Kidney (tissue), 22 donors: ENCODE measurements at places on chromosomes 2 and 18.
A peak's percentile ranks its signal among the peaks of the same experiment; 100 is the strongest.

GRCh38 chr2:208501206-208501605 is 94.6 kb downstream of the PTH2R start:
- no peak for DNase-seq

GRCh38 chr2:208466151-208466919 is 59.7 kb downstream of the PTH2R start:
- peak; percentile 41 for DNase-seq

DNA sequence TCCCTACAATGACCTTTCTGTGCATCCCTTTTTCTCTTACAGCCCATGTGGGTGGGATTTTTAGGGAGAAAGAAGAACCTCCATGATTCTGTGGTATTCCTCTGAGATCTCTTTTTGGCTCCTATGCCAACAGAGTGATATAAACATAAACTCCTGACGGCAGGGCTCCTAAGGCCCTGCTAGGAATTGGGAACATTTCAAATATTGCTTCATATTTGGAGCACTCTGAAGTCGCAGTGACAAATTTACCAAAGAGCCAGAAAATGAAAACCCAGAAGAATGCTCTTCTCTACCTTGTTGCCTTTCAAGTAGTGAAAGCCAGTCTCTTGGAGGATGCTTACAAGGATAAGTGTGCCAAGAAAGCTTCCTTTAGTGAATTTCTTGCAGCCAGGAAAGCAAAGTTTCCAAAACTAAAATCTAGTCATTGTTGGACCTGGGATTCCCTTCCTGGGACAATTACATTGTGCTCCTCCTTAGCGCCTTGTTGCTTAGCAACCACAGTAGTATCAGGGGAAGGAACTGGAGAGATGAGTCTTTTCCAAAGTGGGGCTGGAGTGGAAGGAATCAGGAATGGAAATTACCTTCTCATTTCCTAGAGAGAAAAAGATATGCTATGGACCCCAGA is 7.3 kb upstream of the SETBP1 start:
- no peak for DNase-seq

DNA sequence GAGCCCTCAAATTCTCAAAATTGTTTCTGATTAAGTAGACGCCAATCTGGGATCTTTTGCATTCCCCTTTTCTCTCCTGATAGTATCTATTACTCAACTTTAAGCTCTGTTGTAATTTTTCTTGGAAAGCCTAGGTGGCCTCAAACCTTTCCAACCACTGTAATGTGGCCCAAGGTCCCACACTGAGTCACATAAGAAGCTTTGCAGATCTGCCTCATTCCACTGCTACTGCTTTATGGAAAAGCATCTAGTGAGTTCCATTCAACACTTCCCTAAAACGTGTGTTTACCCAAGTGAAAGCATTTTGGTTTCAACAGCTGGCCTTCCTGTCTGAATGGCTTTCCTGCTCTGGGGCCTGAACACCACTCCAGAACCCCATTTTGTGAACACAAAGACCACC is 493.6 kb upstream of the SPHKAP start:
- DNase-seq = no peak

DNA sequence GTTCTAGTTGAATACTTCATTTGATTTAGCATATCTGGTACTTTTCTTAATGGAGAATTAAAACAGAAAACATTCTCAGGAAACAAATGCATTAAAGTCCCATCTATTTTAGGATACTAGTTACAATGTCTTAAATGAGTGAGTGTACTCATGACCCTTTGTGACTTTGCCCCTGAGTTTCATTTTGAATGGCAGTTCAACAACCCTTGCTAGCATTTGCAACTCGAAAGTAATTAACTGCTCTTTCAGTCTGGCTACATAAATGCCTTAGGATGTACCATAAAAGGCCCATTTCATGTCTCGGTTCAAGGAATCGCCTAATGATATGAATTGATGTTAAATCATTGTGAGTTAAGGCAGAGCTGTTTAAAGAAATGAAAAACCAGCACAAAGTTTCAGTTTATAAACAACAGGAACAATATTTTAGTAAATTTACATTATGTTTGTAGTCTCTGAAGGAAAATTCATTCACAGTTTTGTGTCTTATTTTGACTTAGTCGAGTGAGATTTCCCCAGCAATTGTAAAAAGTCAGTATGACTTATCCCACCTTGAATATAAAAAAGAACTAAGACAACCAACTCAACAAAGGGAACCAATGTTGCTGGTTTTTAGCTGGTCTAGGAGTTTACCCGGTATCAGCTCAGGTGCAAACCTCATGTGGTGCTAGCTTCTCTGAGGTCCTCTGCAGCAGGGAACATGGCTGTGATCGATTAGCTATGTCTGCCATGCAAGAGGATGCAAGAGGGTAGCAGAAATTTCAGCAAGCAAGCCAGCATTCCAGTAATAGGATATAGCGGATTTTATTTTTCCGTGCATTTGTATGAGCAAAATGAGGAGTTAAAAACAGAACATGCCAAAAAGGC is 386.2 kb downstream of the PTPRM start:
- DNase-seq = peak; percentile 67

GRCh38 chr18:13283746-13284145 is 65.2 kb downstream of the LDLRAD4 start:
- DNase-seq = no peak

GRCh38 chr18:5630057-5630899 is 86.5 kb upstream of the EPB41L3 start:
- DNase-seq = peak; percentile 91

GRCh38 chr2:43265421-43265820 is 39.0 kb upstream of the ZFP36L2 start:
- DNase-seq = no peak

- no peak for DNase-seq
These were observed 110.4 kb downstream of the ANKRD44 start for GRCh38 chr2:197200051-197200761.

DNA sequence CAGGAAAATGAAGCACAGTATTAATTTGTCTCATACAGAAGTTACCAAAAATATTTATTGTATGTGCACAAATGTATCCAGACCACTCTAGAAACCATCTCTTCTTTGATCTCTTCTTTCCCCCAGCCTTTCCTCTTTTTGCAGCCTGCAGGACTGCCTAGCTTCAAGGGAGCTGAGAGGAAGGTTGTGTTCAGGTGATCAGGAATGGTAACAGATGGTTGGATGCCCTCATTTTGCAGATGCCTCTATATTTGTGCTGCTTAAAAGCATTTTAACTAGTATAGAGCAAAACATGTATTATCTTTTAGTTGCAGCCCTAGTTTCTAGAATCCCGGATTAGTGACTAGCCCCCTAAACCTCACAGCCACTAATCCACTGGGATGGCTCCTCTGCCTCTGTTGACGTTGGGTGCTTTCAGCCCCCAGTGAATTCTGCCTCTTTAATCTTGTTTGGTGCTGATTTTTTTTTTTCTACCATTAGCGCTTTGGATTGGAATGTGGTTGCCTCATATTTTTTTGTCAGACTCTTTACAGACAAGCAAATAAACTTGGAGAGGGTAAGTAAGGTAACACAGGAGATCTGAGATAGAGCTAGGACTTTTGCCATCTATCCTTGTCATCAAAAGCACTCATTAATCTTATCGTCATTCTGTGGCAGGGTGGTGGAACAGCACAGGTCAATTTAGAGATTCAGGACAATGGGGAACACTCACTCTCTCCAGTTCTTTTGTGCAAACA is 103.8 kb upstream of the NDUFV2 start:
- no peak for DNase-seq

GRCh38 chr2:19883971-19884720 is 17.6 kb downstream of the TTC32 start:
- no peak for DNase-seq
